ENCODE measurements at places on chromosomes 6 and 20.

DNA sequence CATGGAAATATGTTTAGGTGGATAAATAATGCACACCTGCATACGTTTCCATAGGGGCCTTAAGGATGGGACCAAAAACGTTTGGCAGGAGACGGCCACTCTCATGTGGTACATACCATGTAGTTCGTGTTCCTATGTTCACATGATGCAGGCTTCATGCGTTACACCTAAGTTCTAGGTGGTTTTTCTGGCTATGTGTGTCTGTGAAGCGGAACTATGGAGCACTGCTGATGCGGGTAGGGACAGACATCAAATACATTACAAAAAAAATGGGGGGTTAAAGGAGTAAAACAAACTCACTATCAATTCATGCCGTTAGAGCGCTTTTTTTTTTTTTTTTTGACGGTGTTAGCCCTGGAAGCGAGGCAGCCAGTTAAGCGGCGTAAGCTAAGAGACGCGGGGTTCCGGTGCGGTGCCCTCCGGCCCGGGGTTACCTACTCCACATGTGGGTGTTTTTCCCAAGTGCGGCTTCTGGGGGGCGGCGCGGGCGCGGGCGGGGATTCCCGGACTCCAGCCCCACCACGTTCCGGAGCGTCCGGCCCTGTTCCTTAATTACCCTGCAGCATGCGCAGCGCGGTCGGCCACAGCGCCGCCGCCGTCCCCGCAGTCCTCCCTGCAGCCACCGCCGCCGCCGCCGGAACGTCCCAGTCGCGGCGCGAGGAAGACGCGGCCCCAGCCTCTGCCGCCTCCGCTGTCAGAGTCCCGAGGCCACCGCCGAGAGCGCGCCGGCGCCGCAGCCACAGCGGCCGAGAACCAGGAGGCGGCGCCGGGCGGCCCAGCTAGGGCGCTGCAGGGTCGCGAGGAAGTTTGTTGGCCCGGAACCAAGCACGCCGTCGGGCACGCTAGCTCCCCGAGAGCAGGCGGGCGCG lies 648 bp downstream of the COL19A1 start:
- no peak for DNase-seq

DNA sequence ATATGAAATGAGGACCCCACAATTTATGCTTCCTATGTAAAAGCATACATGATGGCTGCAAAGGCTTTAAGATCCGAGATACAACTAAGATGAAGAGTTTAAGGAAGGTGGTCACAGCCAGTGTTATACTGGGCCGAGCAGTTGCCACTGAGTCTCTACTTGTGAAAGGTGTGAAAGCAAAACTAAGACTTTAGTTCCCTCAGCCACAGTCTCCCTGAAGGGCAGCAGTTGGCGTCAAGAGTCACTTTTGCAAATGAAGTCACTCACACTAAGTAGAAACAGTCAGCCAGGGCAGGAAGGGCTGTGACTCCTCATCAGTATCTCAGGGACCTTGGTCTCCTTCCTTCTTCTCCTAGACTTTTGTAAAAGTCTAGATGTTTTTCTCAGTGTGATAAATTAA lies 191.6 kb upstream of the MCHR2 start:
- DNase-seq = no peak

- DNase-seq = no peak
These were observed 123.3 kb upstream of the B3GAT2 start for GRCh38 chr6:71080133-71080532.

GRCh38 chr6:16436550-16436949 lies 198.2 kb downstream of the GMPR start:
- DNase-seq = no peak

GRCh38 chr6:85465762-85466161 lies 15.9 kb downstream of the NT5E start:
- DNase-seq = no peak

DNA sequence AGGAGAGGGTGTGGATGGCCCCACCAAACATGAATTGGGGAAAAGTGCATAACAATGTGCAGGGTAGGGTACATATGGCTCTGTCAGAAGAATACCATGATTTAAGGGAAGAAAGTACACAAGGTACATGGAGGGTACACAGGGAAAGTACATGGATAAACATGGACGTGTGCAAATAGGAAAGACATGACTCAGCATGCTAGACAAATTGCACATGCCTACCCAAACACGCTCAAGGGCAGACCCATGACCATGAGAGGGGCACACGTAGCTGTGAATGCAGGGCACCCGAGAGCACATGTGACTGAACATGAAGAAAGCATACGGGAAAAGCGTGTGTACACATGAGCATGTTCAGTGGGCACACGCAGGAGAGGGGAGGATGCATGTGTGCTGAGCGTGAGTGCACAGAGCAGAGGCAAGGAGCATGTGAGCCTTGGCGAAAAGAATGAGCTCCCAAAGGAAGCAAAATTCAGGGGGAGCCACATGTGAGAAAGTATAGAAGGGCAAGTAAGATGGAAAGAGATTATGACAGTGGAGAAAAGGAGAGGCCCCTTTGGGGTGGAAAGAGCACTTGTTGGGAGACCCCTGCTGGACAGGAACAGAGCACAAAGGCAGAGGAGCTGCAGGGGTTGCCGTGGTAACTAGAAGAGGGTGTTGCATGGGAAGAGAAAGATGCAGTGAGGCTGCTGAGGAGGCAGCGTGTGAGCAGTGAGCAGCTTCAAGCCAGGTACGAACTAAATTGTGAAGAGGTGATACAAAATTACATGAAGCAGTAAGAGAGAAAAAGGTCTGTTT lies 17.8 kb downstream of the OR2H2 start:
- no peak for DNase-seq

Data from GDM1 (cell line).